Iris pigment epithelial cell (primary cell): ENCODE measurements at places on chromosomes 1 and 21.

DNA sequence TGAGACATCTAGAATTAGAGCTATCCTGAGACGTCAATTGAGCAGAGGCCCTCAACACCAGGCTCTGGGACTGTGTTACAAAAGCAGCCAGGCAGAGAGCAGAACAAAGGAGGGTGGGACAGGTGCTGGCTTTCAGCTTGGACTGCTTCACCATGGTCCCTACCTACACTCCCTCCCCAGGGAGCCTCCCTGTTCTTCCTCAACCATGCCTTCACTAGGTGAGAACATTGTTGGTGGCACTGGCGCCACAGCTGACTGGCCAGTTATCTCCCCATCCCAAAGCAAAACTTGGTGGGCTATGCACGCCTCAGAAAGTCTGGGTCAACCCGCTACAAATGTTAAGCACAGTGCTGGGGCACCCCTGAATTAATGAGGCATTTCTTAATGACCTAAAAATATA lies 87.8 kb downstream of the NMNAT2 start:
- no peak for DNase-seq

- no peak for DNase-seq
Observed at GRCh38 chr1:37719572-37720195, 27.4 kb downstream of the CDCA8 start.

GRCh38 chr1:152160576-152160975 lies 1.5 kb upstream of the RPTN start:
- no peak for DNase-seq

DNA sequence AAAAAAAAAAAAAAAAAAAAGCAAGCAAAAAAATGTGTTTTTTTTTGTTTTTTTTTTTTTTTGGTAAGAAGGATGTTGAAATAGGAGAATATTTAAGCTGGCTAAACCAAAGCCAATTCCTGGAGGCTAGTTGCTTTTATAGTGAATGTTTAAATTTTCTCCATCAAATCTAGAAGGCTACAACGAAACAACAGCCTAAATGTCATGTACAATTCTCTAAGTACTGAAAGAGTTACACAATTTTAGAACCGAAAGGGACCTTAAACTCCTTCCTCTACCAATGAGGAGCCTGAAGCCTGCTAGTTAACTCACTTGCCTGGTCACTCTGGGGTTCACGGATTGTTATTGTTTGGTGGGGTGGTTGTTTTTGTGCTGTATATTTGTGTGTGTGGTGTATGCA lies 3.5 kb downstream of the WLS start:
- peak; percentile 22 for DNase-seq

DNA sequence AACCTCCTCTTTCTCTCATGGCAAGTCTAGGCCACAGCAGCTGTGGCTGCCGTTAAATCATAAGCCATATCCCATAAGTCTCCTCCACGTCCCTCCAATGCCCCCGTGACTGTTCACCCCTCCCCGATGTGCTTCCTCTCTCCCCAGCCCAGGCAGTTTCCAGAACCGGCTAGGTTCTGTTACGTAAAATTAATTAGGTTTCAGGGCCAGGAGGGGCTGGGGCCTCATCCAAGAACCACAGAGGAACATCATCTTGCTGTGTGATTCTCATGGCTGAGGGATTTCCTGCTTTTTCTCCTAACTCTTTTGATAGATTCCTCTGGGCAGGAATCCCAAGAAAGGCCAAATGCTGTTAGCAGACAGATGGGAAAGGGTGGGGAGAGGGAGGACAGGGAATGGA lies 141.8 kb upstream of the AJAP1 start:
- no peak for DNase-seq

- DNase-seq = no peak
Observed at GRCh38 chr1:52920791-52921291, 699 bp downstream of the ECHDC2 start.

GRCh38 chr1:167510244-167510643 lies 8.1 kb downstream of the CD247 start:
- DNase-seq = no peak

DNA sequence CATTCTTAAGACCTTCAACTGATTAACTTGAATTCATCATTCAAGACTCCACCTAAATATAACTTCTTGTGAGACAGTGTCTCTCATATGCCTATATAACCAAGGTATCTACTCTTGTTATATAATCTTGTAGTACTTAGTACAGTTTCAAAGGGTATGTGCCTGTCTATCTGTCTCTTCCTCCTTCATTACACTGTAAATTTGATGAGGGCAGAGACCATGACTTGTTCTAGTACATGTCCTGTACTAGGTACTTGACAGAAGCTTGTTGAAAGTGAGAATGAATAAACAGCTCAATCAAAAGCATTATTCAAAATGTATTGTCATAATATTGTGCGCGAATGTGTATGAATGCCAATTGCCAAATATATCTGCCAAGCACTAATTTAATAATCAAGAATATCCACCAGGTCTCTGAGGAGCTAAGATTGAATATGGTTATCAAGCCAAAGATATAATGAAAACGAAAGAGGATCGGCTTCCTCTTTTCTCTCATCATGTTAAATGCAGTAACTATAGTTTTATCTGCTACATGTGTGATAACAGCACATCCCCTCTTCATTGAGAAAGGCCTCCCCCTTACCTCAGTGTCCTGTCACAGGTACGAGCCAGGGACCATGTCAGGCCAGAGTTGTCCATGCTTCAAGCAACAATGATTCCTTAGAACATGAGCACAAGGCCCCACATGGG lies 117.3 kb downstream of the UCHL5 start:
- no peak for DNase-seq

- no peak for DNase-seq
Observed at GRCh38 chr1:31201931-31202360, 37.7 kb downstream of the NKAIN1 start.

GRCh38 chr1:30417001-30417700 lies 306.2 kb downstream of the MATN1 start:
- DNase-seq = no peak

DNA sequence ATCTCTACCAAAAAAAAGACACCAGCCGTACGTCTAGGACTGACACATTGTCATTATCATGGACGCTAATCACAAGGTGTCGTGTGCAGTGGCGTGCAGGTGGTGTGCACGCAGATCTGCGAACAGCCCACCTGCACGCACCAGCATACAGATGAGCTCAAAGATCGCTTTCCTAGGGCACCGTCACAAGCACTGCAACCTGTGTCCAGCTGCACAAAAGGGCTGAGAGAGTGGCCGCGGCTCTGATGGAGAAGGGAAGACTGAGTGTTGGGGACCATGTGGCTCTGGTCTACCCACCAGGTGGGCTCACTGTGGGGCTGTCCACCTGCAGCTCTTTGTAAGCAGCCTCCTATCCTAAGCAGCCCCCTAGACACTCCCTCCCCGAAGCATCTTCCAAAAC lies 50.9 kb downstream of the S100B start:
- no peak for DNase-seq

GRCh38 chr1:41698916-41699860 lies 214.7 kb upstream of the EDN2 start:
- no peak for DNase-seq

DNA sequence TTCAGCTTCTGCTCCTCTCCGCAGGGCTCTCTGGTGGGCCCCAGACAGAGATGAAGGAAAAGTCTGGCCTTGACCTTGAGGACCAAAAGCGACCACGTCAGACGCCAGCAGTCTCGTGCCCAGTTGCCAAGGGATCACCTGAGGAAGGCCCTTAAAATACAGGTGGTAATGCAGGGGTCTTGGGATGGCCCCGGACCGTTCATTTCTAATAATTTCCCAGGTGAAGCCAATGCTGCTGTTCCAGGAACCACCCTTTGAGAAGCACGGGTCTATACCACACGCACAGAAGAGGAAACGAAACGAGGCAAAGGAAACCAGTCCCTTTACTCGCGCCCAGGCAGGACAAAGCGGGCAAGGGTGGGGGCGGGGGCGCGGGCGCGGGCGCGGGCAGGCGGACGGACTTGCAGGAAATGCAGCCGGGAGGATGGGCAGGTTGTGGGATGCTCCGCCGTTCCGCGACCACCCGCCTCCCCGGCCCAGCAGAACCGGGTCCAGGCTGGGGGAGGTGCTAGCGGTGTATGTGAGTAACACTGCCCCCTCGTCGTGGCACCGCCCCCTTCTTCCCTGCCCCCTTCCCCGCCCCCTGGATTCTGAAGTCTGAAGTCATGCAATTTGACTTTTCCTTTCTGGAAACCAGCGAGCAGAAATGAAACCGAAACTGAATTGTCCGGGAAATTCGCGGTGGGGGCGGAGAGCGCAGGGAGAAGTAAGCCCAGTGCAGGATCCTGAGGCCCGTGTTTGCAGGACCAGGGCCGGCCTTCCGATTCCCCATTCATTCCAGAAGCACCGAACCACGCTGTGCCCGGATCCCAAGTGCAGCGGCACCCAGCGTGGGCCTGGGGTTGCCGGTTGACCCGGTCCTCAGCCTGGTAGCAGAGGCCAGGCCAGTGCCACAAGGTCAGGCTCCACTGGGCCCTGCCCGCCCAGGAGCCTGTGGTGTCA lies 5.8 kb upstream of the MX1 start:
- peak; percentile 81 for DNase-seq

DNA sequence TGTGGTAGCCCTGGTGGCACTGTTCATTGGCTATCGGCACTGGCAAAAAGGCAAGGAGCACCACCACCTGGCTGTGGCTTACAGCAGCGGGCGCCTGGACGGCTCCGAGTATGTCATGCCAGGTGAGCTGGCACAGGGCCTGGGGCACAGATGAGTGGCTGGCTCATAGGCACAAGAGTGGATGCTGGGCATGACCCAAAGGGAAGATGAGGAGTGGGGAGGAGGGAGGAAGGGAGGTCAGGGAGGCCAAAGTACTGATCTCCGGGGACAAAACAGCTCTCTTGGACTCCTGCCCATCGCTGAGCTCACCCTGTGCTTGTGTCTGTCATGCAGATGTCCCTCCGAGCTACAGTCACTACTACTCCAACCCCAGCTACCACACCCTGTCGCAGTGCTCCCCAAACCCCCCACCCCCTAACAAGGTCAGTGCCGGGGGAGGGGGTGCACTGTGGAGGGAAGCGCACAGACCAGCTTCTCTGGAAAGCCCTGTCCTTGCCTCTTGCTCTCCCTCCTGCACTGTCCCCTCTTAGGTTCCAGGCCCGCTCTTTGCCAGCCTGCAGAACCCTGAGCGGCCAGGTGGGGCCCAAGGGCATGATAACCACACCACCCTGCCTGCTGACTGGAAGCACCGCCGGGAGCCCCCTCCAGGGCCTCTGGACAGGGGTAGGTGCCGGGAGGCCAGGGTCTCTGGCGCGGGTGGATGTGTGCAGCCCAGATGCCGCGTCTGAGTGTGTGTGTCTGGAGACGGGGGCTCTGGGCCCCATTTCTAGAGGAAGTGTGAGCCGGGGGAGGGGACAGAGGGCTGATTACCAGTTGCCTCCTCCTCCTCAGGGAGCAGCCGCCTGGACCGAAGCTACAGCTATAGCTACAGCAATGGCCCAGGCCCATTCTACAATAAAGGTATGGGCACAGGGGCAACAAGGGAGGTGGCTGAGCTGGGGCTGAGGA lies 7.3 kb upstream of the LRRC71 start:
- no peak for DNase-seq

DNA sequence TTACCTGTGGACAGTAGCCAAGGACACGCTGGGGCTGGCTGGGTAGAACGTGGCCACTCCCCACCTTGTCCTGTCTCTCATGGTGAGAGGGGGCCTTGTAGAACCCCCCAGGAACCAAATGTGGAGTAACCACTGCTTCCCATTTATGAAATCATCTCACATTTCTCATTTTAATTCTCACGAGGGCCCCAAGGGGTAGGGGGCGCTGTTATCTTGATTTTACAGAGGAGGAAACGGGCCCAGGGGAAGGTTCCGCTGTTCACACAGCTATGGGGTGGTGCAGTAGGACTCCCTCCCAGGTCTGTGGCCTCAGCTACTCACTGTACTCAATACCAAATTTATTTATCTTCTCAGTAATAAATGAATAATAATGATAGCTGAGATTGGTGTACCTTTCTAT lies 5.5 kb downstream of the SMPDL3B start:
- DNase-seq = peak; percentile 24
